ENCODE measurements at places on chromosomes 2 and 18.
A peak's percentile ranks its signal among the peaks of the same experiment; 100 is the strongest.

DNA sequence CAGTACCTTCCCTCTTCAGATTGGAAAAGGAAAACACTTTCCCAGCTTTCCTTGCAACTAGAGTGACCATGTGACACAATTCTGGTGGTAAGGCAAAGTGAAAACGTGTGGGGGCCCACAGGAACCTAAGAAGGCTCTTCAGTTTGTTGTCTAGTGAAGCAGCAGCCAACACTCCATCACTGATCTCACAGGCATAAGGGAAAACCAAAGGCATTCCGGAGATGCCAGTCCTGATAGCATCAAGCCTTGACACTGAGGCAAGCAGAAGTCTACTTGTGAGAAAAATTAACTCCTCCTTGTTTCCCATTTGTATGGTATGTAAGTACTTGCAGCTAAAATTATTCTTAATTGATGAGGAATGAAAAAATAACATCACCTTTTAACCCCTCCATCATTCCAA lies 88.3 kb downstream of the ETAA1 start:
- no peak for DNase-seq

- DNase-seq = no peak
Observed at GRCh38 chr2:238615187-238615586, 188.5 kb downstream of the ASB1 start.

DNA sequence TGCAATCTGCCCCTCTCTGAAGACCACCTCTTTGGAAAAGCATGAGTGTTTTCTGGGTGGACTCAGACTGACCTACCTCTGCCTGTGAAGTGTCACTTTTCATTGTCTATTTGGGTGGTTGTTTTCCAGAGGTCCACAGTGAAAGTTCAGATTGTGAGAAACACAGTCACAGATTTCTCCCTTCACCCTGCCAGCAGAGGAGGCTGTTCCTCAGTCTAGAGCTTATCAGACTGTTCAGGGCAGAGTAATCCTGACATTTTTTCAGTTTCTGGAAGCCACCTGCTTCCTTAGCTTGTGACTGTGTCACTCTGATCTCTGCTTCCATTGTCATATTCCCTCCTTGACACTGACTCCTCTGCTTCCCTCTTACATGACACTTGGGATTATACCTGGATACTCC lies 55.4 kb upstream of the RMP24 start:
- no peak for DNase-seq

- DNase-seq = peak; percentile 40
Observed at GRCh38 chr2:129396980-129397599, 582.4 kb upstream of the RAB6C start.

DNA sequence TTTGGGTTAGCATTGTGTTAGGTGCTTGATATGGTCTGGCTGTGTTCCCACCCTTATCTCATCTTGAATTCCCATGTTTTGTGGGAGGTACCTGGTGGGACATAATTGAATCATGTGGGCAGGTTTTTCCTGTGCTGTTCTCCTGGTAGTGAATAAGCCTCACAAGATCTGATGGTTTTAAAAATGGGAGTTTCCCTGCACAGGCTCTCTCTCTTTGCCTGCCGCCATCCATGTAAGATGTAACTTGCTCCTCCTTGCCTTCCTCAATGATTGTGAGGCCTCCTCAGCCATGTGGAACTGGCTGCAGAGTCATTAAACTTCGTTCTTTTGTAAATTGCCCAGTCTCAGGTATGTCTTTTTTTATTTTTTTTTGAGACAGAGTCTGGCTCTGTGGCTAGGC lies 2.8 kb downstream of the MSH2 start:
- DNase-seq = peak; percentile 14

- DNase-seq = no peak
Observed at GRCh38 chr18:22447792-22448191, 30.1 kb upstream of the CTAGE1 start.

DNA sequence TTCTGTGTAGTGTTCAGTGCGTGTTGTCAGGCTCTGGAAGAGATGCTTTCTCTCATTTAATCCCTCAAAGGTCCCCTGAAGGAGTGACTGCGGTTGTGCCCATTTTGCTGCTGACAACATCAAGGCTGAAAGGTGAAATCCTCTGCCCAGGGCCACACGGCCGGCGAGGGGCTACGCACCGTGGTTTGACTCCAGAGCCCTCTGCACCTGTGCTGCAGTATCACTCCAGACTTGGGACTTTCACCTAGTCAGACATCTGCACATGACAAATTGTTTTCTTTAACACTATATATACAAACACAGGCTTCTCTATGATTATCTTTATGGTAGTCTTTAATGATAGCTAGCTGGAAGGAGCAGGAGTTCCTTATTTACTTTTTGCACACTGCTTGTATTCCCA lies 90.2 kb downstream of the ARMC9 start:
- no peak for DNase-seq

- DNase-seq = no peak
Observed at GRCh38 chr2:227366769-227367426, 12.2 kb downstream of the TM4SF20 start.

DNA sequence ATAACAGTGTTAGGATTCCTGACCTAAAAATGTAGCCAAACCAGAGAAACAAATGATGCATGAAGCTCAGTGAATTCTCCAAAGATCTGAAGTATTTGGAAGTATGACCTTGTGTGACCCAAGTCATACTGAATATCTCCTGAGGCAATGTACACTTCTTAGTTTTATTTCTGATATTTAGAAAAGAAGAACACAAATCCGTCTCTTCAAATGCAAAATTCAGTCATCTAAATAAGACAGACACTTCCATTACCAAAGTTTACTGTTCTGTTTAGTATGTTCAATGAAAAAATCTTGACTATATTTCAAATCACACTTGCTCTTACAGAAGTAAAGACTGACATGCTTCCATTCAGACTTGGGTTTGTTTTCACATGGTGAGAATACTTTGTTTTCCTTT lies 495.7 kb downstream of the RIT2 start:
- DNase-seq = no peak

GRCh38 chr18:14015416-14015815 lies 100.1 kb upstream of the MC2R start:
- DNase-seq = no peak

- DNase-seq = no peak
Observed at GRCh38 chr2:56729212-56729611, 545.4 kb downstream of the CCDC85A start.

GRCh38 chr18:26040051-26040656 lies 50.3 kb downstream of the SS18 start:
- DNase-seq = no peak

DNA sequence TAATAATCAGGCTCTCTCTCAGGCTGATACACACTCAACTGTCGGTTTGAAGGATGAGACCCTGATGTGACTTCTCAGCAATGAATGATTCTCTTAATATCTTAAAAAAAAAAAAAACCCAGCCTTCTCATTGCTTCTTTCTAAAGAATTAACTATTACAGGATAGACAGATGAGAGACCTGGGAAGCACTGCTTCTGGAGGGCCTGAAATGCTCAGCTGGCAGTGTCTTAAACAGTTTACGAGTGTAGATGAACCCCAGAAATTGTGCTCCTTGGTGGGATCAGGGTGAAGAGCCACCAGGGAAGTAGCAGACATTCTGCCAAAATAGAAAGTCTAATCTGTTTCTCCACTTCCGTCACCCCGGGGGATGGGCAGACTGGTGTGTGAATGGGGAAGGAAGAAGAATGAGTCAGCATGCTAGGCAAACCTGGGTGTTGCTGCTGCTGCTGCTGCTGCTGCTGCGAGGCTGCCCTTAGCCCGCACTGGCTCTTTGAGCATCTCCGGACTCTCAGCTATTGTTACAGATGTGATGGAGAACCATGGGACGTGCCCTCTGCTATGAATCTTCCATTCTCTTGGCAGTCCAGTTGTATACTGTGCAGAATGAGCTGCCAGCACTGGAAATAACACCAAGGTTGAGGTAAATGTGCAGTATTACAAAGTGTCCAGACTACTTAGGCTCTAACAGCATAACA lies 158.4 kb downstream of the SETBP1 start:
- DNase-seq = peak; percentile 91

- no peak for DNase-seq
Observed at GRCh38 chr2:42163444-42164045, 5.6 kb upstream of the EML4 start.

DNA sequence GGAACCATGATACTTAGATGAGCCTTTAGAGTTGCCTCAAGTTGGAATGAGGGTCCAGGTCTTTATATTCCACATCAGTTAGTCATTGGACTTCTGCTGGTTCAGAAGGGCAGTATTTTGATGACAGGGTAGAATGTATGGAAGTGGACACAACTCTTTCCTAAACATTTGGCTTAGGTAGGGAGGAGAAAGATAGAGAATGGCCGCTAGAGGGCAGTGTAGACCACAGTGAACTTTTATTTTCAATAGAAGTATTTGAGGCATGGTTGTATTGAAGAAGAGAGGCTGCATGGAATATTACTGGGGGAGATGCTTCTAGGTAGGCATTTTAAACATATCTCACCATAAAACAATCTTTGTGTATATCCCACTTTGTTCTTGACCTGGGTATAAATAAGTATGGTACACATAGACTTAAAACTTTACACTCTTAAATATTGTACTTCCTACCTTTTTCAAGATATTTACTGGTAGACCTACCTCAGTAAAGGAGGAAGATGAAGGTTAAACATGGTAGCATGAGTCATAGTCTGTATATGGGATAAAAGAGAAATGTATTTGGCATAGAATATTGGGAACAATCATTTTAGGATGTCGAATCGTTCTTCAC lies 497.6 kb upstream of the FAM98A start:
- DNase-seq = peak; percentile 46

DNA sequence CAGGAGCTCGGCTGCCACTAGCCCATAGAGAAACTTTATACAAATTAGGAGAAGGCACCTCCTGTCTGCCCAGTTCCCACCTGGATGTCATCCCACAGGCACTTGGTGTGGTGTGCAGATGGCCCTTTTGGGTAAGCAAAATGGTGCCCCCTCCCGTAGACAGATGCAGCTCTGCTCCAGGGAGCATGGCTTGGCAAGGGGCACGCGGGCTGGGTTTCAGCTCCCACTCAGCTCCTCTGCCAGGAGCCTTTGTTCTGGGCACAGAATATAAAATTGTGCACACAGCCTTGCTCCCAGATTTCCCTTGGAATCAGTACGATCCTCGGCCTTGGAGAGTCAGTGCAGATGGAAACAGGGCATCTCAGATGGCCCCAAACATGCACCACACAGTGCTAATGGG lies 20.3 kb upstream of the KCNF1 start:
- DNase-seq = no peak

DNA sequence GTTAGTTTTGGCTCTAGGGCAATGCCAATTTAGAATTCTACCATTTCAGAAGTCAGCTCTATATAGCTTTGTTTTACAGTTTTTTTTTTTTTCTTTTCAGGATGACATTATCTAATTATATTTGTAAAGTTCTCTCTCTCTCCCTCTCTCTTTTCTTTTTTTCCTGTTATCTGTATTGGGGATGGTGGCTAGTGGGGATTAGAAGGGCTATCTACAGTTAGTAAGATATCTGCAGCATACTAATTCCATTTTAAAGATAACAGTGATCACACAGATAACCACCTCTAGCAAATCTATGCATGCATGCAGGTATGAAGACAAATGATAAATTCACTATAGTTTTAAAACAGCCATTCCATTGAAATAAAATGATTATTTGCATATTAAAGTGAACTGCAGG lies 438.9 kb downstream of the ERBB4 start:
- no peak for DNase-seq

GRCh38 chr2:40642237-40642636 lies 190.3 kb upstream of the SLC8A1 start:
- no peak for DNase-seq

DNA sequence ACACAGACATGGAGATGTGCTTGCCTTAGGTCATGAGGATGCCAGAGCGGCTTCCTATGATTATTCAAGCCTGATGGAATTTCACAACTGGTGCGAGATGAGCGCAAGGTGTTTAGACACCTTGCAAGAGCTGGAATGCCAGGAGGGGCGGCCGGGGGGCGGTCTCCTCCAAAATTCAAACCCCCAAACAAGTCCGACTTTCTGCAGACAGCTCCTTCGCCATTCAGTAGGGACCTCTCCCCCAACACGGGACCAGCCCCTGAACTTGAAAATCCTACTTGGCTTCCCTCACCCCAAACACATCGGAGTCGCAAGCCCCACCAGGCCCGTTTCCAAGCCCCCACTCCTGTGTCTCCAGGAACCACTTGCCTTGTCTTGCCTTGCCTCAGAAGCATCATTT lies 64.8 kb upstream of the ID2 start:
- DNase-seq = no peak

- DNase-seq = no peak
Observed at GRCh38 chr18:2396162-2396505, 175.2 kb downstream of the METTL4 start.

GRCh38 chr18:49898421-49898820 lies 85.1 kb upstream of the ACAA2 start:
- peak; percentile 87 for DNase-seq

DNA sequence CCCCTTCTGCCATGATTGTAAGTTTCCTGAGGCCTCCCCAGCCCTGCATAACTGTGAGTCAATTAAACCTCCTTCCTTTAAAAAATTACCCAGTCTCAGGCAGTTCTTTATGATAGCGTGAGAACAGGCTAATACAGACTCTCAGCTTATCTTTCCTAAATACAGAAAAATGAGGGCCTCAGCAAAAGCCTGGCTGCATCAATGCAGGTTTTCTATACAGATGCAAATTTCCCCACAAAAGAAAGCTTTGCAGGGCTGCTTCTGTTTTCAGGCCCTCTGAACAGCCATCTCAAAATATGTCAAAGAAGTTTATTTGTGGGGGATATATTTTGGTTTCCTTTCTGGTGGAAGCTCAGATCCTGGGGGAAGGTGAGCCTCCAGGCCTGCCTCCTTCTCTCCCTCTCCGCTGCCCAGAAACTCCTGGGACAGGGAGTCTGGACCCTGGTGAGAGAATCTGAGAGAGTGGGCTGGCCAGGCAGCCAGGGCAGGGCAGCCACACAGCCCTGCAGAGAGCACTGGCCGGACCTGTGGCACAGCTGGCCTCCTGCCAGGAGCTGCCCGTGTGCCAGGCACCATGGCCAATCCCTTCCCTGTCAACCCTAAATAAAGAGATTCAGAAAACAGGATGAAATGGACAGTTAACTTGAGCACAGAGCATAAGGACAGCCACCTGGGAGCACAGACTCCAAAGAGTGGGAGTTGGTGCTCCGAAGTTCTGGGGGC lies 21.6 kb upstream of the AGXT start:
- no peak for DNase-seq

- DNase-seq = no peak
Observed at GRCh38 chr2:127674241-127675209, 805 bp downstream of the LIMS2 start.

DNA sequence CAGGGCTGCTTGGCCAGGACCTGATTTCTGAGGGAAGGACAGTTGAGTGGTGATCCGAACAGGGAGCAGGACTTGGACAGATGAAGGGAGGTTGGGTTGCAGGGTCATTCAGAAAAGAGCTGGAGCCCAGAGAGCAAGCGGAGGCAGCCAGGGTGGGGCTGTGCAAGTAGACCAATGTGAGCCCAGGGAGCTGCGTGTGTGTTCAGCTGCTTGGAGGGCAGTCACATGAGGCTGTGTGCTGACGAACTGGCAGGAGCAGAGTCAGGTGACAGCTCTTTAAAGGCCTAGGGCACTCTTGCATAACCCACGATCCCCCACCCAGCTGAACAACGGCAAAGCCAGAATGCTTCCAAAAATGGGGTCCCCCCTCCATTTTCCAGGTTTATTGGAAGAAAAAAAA lies 4.6 kb upstream of the MLPH start:
- DNase-seq = no peak
